Stimulated activated CD8-positive, alpha-beta memory T cell treated with anti-CD3 and anti-CD28 coated beads, Interleukin-7, amount 100 ng/mL, for 24 hours (primary cell): ENCODE measurements at places on chromosomes 11 and 22.

DNA sequence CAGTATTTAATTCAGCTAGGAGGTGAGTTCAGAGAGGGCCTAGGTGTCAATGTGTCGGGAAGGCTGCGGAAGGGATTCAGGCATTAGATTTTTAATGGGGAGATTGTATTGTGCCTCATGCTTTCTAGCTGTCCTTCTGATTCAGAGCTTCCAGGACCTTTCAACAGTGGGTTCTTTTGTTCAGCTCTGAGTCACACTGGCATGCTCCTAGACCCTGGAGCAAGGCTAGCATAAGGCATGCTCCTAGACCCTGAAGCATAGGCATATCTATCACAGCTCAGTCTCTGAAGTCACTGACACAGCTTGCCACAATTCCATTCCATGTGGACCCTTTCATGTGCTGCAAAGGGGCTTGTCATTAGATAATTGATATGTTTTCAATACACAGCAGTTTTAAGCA, 396.9 kb downstream of the RAB38 start:
- DNase-seq, result no peak

- no peak for DNase-seq
These were observed 6.7 kb downstream of the CPT1B start for GRCh38 chr22:50571264-50572175.

DNA sequence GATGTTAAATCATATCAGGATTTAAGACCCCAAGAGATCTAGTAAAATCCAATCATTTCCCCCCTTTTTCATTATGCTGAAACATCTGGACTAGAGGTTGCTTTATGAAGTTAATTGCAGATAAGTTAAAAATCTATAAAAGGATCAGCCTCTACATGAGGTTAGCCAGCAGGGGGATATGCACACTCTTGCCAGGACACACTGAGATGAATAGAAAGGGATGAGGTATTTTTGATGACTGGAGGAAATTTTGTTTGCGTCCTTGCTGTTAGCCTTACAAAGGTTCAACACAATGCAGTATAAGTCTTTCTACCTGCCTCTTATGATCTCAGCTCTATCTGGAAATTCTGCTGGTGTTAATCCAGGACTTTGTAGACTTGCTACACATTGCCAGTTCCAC, 1034.3 kb downstream of the LRRC4C start:
- no peak for DNase-seq

GRCh38 chr11:61963282-61964057, 4.0 kb downstream of the FTH1 start:
- no peak for DNase-seq

GRCh38 chr22:38710351-38710750, 4.6 kb downstream of the GTPBP1 start:
- DNase-seq, result no peak

DNA sequence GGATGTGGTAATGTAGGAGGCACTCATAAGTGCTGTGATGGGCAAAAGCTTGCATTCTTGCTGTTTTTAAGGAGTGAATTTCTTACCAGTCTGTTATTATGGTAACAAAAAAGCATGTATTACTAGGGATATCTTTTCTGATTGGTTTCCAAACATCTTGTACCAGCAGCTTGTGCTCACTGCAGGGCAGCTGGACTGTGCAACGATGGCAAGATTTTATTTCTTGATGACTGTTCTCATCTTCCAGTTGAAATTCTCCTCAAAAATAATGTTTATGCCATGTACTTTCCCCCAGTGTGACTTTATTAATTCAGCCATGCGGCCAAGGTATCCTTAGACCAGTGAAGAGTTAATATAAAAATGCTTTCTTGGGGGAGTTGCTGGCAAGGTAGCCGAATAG, 35.4 kb downstream of the EMSY start:
- no peak for DNase-seq

- DNase-seq, result no peak
These were observed 677 bp downstream of the DYNC2H1 start for GRCh38 chr11:103109818-103110388.

GRCh38 chr11:502288-503178, 4.5 kb downstream of the RNH1 start:
- no peak for DNase-seq

- no peak for DNase-seq
These were observed 6.3 kb upstream of the SLC1A2 start for GRCh38 chr11:35425603-35426212.

GRCh38 chr11:65206901-65207300, 25.2 kb downstream of the CAPN1 start:
- DNase-seq, result no peak

DNA sequence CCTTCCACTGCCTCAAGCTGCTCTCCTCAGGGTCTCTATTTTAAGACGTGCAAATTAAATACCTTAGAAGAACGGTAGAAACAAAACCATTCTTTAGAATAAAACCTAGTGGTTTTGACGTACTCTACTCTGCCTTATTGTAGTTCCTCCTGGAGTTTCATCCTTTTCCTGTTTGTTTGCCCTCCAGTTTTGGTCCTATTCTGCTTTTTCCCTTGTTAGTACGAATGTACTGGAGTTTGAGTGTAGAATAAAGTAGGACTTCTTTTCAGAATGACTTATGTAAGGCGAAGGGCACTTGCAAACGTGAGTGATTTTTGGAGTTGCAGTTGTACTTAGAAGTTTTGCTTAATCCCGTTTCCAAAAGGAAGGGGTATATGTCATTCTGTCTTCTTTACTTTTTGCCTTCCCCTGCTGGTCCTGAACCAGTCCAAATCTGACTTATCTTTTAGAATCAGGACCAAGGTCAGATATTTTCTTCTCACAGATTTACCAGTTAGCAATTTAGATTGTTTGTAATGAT, 1.4 kb downstream of the SIK2 start:
- no peak for DNase-seq

DNA sequence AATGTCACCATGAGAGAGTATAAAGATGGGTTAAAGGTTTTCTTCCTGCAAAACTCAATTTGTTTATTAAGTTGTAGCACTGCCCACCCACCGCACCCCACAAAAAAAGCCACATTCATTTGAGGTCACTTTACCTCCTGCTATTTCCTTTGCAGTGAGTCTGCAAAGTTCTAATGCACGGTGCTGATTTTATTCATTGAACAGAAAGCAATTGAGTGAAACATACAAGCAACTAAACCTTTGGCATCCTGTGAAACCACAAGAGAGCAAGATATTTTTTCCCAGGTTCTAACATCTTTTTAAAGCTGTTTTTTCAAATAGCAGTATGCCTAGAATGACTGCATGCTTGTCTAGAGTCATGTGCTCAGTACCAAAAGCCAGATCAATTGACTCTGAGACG, 39.0 kb downstream of the RRAS2 start:
- DNase-seq, result no peak

DNA sequence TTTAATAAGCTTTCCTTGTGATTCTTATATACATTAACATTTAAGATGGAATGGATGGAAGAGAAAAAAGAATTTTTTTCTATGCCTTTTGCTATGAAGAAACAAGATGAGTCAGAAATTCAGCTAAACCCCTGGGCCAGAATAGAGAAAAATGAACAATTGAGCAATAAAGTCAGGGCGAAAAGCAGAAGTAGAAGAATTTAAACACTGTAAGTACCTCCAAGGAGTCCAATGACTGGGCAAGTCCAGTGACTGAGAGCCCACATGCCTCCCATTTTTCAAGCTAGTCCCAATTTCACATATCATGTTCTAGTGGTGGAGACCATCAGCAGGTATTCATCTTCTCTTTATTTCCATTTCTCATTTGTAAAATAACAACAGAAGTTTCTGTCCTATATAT, 18.6 kb upstream of the APLP2 start:
- no peak for DNase-seq

DNA sequence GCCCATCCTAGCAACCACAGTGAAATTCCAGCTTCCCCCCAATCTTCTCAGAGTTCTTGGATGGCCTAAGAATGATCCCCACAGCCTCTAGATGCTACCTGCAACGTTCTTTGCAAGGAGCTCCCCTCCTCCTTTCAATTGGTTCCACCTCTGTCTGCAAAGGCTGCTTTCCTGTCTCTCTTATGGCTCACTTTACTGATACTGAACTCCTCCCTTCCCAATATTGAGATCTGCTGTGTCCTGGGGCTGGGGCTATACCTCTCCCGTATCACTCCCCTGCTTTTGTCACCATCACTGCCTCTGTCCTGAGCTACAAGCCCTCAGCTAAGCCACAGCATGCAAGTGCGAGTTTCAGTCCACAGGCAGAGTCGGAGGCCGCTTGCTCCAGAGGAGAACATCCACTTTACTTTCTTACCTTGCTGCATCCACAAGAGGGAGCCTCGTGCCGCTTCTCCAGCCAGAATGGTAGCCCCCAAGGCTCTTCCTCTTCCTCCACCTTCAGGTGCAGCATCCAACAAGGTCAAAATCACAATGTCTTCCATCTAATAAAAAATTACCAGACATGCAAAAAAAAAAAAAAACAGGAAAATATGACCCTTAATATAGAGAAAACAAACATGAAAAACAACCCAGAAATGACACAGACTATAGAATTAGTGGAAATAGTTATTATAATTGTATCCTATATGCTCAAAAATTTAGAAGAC, 48.6 kb upstream of the TMEM45B start:
- DNase-seq, result no peak

GRCh38 chr11:68399916-68400315, 60.6 kb upstream of the PPP6R3 start:
- no peak for DNase-seq

GRCh38 chr22:45814198-45814597, 142.6 kb downstream of the ATXN10 start:
- DNase-seq, result no peak

DNA sequence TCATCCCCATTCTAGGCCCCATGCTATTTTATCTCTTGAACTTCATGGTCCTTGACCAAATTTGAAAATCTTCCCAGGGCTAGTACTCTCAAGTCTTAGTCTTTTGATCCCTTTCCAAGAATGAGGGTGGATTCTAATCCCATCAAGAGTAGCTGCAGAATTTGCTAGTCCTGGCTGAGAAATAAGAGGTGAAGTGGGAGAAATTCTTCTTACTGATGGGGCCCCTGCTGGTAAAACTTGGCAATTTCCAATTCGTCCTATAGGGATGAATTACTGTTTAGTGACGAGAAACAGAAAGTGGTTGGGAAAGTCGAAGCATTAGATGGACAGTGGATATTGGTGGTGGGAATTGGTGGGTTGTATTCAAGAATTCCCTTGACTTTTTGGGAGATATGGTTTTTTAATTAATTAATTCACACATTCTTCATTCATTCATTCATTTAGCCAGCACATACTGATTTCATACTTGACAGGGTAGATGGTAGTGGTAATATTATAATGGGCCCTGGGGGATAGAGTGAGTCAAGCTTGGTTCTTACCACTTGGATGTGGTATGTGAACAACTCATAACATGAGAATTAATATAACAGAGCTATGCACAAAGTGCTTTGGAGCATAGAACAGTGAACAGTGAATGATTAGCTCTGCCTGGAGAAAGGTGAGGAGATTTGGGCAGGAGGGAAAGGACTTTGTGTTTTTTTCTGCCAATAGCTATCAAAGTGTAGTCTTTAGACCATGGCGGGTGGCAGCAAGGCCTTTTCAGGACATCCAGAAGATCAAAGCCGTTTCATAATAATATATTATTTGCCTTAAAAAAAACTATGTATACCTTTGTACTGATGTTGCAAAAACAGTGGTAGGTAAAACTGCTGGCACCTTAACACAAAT, 103.8 kb downstream of the STIM1 start:
- DNase-seq, result no peak

- DNase-seq, result no peak
These were observed 1.3 kb downstream of the LRP5 start for GRCh38 chr11:68313574-68314202.

GRCh38 chr11:95241681-95242081, 10.7 kb upstream of the SESN3 start:
- no peak for DNase-seq

DNA sequence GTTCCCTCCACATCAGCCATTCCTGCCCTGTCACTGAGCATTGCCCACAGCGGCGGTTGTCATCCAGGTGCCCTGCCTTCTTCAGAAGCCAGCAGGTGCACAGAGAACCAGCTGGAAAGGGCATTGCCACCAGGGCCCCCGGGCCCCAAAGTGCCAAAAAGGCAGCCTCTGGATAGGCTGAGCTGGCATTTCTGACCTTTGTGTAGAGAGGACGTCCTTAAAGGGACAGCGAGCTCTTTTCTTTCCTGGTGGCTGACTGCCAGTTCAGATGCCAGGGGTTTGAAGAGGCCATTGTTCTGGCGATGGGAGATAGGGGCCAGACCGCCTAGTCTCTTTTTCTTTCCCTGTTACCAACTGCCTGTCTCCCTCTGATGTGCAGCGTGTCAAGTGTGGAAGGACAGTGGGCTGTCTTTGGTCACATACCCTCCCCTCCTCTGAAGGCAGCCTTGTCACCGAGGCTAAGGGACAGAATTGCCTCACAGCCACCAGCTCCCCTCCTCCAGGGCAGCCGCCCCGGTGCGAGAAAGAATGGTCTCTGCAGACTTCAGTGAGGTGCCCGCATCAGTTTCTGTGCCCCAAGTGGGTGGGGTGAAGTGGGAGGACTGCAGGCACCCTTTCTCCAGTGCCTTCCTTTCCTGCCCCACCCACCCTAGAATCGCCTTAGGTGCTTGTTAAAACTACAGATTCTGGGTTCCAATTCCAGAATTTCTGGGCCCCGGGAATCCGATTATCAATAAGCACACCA, 109.6 kb downstream of the SCN3B start:
- no peak for DNase-seq
